Motor neuron (in vitro differentiated cells): ENCODE measurements at places on chromosomes 2 and 18. TPM values are rescaled to one million over a fixed set of nuclear protein-coding genes. Genes with fewer than 3 reads are reported as not detected.

MAL gene
- 1.5 and 2.6 TPM in 2 replicates for total RNA-seq

ECEL1 gene
- 0.13 and 0.54 TPM in 2 replicates for total RNA-seq

REG3A gene
- not detected in 2 replicates for total RNA-seq

ASPRV1 gene
- total RNA-seq: 1.4 and 2.1 TPM in 2 replicates

CXCR1 gene
- 1.5 and 1.6 TPM in 2 replicates for total RNA-seq

FSHR gene
- 0.10 TPM in 1 of 2 replicates, not detected in the other for total RNA-seq

ACMSD gene
- 0.16 and 0.44 TPM in 2 replicates for total RNA-seq

EDAR gene
- total RNA-seq: 0.26 and 0.31 TPM in 2 replicates

ATF2 gene
- 61.3 and 69.5 TPM in 2 replicates for total RNA-seq

CCBE1 gene
- total RNA-seq: 5.5 and 6.5 TPM in 2 replicates

SPP2 gene
- 0.53 TPM in 1 of 2 replicates, not detected in the other for total RNA-seq

GRCh38 chr18:415617-416612 is 84.6 kb downstream of the COLEC12 start:
- ATAC-seq: peak; percentile 20

- no peak for ATAC-seq
Observed at GRCh38 chr2:37629529-37629928, 41.9 kb downstream of the CDC42EP3 start.

DNA sequence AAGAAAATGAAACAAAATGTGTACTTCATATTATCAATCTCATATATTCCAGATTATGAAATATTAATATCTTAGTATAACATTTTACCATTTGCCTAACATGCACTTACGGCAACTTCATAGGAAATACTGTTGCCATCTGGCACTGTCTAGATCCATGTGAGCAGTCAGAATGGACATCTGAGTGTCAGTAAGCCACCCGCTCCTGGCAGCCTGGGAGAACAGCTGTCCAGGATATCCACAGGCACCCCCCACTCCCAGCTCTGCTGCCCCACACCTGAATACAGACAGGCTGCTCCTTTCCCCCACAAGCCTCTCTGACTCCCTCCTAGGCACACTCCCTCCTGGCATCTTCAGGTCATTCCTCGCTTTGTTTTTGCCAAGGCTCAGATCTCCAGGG is 127.0 kb downstream of the GAREM1 start:
- no peak for ATAC-seq

GRCh38 chr2:232924433-232924832 is 54.4 kb downstream of the SNORC start:
- ATAC-seq: no peak

DNA sequence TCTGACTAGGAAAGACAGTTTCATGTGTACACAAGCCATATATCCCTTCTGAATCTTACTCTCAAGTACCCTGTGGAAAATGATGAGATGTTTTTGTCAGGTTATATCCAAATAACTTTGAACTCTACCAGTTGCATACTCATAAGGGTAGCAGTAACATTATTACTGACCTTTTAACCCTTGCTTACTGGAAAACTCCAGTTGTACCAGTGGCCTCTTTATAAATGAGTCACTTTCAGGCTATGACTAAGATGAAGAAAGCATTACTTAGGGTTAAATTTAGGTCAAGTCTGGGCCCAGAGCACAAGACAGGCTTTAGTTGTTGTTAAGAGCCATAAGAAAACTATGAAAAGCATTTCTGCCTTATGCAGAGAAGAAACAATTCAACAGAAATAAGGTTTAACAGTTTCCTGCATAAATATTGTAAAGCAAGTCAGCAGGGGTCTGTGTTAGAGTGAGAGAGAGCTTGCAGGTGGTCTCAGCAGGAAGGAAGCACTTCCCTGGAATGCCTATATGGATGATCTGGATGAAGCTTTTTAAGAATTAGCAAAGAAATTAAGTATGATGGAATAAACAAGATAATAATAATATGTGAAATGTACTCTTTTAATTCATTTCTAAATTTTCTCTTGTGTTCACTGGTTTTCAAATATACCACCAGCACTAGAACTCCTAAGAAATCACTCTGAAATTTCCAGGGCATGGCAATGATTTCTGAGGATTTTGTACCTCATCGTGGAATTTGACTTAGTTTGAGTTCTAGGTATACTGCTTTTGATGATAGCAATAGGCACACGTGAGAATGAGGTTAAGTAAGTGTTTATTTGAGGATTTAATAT is 126.6 kb downstream of the UBE2E3 start:
- ATAC-seq: peak; percentile 71

DNA sequence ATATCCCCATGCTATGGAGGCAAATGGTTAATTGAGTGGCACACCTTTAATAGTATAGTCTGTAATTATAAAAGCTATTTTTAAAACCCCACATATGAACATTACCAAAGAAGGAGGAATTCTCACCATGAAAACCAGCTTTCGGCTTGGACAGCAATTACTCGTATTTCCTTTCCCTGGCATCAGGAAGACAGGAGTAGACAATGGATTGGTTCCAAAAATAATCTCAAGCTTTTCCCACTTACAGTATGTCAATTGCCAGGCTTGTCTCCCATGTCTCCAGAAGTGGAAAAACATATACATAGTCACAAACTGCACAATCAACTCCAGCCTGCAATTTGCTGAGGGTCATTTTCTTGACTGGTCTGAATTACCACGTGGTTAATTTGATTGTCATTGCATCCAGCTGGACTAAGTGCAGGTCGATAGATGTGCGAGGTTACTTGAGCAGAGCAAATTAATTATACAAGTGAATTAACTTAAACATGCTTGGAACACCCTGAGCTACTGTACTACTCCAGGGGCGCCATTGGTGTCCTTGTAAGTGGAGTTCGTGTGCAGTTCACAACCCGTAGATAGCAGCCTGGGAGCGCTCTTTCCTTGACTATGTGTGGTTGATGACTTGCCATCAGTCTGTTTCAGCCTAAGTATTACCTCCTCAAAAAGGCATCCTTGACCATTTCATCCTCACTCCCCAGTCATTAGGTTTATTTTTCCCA is 124.3 kb upstream of the PELI1 start:
- ATAC-seq: peak; percentile 51

- ATAC-seq: peak; percentile 44
Observed at GRCh38 chr2:46002507-46002883, 294.7 kb upstream of the EPAS1 start.

DNA sequence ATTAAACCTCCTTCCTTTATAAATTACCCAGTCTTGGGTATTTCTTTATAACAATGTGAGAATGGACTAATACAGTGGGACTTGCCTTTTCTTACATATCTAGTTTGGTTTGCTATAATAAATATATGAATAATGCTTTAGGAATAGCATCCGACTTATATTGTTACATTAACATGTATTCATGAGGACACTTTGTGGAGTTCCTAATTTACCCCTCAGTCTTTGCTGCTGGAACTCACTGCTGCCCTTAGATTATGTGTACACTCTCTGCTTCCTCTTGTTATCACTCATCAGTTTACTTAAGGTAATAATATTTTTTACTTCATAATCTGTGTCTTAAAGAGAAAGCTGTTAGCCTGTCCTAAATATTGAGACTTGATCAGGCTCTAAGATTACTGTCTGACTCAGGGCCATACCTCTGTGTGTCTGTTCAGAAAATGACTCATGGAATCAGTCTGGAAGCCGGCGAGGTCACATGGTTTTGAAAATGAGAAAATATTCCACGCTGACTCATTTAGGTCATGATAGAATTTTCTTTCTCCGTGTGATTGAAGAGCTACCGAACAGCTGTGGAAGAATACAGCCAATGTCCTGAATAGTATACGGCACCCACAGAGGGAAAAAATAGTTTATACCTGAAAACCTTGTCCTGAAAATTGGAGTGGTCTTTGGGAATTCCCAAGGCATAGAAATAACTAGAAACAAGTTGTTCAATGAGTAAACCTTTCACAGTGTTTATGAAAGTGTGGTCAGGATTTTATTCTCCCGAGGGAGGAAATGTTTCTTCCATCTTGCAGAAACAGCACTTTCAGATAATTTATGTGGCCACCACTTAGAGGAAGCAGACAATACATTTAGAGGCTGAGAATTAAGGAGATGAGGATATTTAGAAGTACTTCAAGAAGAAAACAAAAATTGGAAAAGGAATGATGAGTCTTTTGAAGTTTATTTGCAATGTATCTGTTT is 156.4 kb downstream of the DSEL start:
- ATAC-seq: peak; percentile 97

DNA sequence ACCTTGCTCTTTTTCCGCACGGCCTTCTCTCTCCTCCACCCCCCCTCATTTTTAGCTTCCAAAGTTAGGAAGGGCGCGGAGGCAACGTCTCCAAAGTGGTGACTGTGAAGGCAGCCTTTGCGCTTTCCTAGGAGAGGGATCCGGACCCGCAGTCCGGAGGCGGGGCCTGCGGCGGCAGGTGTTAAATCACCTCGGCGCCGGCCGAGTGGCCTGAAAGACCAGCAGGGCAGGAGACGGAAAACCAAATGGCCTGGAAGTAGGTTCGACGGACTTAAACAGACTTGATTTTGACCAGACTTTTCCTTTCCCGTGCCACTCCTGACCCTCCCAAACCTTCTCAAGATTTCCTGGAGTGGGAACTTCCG is 615 bp downstream of the GORASP2 start:
- ATAC-seq: peak; percentile 12

DNA sequence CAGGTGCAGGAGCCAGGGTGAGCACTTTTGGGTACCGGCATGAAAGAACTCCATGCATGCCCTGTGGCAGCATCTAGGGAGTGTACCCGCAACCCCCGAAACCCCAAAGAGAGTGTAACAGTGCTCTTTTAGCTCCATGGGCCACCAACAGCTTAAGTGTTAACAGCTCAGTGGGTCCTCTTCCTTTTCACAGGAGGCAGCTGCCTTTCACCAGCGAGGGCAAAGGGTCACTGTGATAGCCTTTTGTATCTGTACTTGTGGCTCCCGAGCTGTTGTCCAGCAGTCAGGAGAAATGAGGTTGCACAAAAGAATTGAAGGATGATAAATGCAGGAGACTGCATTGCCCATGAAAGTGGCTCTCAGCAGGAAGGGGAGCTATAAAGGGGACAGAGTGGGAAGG is 1166.3 kb upstream of the ACVR2A start:
- no peak for ATAC-seq

DNA sequence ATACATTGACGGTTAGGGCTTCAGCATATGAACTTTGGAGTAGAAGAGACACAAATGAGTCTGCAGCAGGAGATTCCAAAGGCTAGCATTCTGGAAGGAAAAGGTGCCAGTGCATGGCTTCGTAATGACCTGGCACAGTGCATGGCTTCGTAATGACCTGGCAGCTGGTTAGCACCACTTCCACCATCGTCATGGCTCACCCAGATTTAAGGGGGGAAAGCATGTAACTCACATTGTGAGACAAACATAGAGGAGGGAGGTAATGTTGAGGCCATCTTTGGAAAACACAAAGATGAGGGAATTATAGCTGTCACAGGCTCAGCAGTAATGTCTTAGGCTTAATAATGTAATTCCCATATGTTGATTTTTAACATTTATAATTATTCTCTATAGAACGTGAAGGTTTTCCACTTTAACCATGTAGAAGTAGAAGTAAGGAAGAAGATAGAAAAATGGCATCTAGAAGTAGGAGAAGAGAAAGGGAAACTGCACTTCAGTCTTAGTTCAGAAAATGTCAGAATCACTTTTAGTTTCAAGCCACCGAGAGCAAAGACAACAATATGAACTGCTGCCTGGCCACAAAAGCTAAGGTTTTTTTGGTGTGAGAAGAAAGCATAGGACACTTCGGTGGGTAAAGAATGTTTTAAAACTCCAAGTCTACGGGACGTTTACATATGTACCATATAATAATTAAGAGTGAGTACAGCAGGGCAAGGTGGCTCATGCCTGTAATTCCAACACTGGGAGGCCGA is 6.8 kb upstream of the STK25 start:
- no peak for ATAC-seq

DNA sequence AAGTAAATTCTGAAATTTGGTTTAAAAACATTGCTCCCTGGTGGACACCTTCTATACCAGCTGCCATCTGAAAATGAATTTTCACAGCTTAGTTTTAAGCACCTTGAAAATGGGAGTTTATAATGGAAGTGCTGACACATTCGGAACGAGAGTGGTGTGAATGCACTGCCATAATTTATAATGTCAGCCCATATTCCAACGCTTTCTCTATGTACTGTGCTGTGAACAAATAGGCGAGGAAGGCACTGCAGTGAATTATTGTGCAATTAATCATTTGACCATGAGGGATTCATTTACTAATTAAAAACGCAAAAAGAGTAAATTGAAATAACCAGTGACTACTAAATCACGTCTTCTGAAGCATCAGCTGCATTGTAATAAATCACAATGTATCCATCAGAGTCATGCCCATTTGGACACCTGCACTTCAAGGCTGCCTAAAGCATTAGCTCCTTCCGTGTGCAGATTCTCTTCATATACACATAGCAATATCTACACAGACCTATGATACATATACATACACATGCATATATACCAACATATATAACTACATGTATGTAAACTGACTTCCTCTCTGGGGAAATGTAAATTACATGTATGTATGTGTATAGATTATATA is 699.8 kb downstream of the GALR1 start:
- peak; percentile 87 for ATAC-seq
